NCI-H1092 (cell line): ENCODE measurements at places on chromosomes 6 and 20.

- no peak for DNase-seq
Observed at GRCh38 chr6:42714098-42714761, 8.2 kb downstream of the PRPH2 start.

GRCh38 chr20:22698259-22698842, 114.0 kb upstream of the FOXA2 start:
- DNase-seq, result no peak

DNA sequence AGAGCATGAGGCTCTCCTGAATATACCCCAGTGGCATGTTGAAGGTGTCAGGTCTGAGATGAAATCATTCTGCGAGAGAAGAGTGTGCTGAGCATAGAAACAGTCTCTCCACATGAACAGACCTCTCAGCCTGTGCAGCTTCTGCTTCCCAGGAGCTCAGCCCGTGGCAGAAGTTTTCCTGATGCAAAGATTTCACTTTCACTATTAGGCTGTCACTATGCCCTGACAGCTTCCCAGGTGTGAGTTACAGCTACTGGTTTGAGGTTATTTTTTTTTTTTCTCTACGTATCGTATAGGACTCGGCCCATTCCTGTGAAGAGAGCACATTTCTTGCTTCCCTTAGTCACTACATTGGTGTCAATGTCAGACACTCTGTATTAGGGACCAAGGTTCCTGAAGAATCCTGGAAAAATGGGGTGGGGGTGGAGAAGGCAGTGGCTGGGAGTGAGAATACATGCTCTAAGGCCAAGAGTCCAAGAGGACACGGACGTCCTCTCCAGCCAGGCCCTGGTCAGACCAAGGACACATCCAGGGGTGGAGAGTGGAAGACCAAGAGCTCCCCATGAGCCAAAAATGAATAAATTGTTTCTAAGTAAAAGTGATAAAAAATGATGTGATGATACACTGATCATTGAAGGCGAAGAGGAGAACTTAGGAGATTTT, 121.2 kb upstream of the AKAP12 start:
- DNase-seq, result no peak

- no peak for DNase-seq
Observed at GRCh38 chr6:71289802-71290175, 1.2 kb downstream of the OGFRL1 start.

- DNase-seq, result no peak
Observed at GRCh38 chr6:340186-340955, 48.1 kb downstream of the DUSP22 start.

GRCh38 chr20:3183896-3184612, 10.7 kb upstream of the LZTS3 start:
- no peak for DNase-seq

GRCh38 chr6:2141644-2142290, 103.6 kb downstream of the GMDS start:
- DNase-seq, result no peak

- DNase-seq, result no peak
Observed at GRCh38 chr6:138025528-138025978, 81.7 kb downstream of the PERP start.

DNA sequence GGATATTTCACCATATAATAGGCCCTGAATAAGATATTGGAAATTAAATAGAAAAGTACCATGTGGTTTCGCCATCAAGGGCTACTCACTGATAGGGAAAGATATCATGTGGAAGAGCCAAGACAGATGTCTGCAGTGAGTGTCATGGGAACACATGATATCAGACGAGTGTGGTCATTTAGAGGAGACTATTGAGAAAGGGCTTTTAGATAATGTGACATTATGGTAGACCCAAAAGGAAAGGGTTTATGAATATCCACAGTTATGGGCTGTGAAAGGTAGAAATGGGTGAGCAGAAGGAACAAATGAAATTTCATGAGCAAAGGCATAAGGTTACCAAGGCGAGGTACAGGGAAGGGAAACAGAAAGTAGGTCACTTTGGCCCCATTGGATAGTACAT, 182.3 kb upstream of the PRSS16 start:
- DNase-seq, result no peak

- no peak for DNase-seq
Observed at GRCh38 chr6:166646716-166647115, 19.7 kb upstream of the RPS6KA2 start.

GRCh38 chr20:18267815-18268214, 20.5 kb upstream of the ZNF133 start:
- DNase-seq, result no peak

DNA sequence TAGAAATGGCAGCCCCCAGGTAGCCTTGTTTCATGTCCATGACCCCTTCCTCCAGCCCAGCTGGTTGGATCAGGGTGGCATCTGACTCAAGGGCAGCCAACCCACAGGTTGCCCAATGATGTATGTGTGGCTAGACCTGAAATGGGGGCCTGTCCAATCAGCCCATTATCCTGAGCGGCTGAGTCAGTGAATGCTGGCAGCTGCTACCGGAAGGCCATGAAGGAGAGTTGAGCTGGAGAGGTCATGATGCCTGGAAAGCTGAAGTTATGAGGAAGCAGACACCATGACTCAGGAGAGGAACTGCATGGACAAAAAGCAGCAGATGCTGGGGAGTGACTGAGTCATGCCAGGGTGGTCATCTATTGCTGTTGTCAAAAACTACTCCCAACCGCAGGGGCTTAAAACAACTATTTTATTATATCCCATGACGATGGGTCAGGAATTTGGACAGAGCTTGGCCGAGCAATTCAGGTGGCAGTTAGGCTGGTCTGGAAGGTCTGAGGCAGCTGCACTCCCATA, 67.3 kb downstream of the MDGA1 start:
- DNase-seq, result no peak

- no peak for DNase-seq
Observed at GRCh38 chr6:55566036-55566710, 12.8 kb downstream of the HMGCLL1 start.

DNA sequence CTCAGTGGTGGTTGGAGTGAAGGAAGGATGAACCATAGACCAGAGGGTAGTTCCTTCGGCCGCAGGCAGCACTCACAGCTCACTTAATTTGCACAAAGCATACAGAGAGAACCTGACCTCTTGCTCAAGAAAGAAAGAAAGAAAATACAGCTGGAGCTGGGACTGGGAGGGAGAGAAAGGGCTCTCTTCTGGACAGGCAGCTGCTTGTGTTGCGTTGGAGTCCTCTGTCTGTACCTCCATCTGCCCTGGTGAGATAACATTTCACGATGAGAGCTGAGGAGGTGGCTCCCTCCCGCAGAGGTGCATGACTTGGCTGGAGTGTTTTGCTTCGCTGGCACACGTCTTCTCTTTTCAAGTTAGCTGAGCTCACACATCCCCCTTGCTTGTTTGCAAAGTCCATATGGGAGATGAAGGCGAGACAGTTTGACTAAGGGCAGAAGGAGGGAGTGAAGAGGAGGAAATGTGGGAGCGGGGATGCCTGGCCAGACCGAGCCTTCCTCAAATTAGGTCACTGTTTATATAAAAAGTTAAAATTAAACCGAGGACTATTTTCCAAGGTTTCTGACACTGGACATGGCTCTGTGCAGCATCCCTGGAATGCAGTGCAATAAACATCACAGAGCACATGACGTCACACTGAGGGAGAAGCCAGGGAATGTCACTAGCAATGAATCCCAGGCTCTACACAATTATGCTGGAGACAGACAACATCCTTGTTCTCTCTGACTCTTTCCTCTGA, 359.4 kb downstream of the CD83 start:
- DNase-seq, result no peak

GRCh38 chr6:45163952-45164766, 164.0 kb upstream of the RUNX2 start:
- DNase-seq, result no peak

- no peak for DNase-seq
Observed at GRCh38 chr6:108627692-108628550, 67.2 kb downstream of the FOXO3 start.

DNA sequence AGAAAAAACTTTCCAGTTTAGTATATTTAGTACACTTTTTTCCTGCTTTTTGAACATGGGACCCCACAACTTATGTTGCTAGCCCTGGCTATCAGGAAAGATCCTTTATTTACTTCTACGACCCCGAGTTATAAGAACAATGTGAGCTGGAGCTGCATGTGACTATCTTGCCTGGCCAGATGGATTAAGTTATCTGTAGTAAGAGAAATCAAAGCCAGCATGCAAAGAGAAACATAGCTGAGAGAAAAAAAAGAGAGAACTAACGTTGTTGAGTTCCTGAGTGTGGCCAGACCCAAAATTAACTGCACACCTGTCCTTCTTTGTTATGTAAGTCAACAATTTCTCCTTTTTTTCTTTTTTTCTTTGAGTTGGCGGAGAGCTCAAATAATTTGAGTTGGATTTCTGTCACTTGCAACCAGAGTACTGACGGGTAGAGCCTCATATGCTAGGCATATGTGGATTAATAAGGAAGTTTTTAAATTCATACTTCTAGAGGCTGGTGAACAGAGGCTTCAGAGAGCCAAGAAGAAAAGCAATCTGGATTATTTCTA, 219.5 kb downstream of the HACE1 start:
- DNase-seq, result no peak

DNA sequence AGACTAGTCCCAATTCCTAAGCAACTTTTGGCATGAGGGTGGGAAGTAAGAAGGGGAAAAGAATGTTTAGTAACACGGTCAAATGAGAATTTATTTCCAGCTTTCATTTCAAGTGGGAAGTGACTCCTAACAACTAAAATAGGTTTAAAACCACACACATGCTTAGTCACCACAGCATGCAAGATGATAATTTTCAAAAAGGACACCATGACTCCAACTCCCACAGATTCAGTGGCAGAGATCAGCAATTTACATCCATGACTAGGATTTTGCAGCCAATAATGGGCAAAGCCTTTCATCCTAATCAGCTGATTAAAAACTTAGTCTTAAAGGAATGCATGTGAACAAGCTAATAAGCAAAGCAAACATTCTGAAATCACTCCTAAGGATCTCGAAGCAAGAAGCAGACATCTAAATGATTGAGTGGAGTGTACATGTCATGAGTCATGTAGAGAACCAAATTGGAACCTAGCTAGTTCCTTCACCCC, 48.1 kb upstream of the GCLC start:
- DNase-seq, result no peak

DNA sequence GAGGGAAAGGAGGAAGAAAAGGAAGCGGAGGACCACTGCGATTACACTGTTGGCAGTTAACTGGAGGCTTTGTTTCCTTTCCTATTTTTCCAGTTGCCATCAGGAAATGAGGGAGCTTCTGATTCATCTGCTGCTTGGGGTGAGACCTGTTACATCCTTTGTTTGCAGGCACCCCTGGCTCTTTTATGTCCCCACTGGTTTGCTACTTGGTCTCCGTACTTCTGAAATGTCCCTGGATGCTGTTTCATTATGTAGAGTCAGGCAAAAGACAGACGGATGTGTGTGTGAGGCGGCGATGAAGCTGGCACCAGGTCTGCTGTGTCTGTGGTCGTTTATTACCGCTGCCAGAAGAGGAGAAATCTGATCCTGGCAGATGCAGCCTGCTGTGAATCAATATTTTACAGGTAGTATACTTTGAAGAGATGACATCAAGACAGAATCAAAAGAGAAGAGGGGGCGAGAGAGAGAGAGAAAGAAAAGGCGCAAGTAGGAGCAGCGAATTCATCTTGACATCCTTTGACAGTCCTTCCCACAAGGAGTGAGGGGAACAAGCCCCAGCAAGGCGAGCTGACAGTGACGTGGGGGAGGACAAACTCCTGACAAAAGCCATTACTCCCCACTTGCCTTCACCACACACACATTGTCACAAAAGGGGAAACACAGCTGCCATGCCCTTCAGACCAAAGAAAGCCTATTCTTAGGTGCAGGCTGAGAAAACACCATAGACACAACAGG, 145.9 kb upstream of the FBXL4 start:
- DNase-seq, result peak; percentile 35

- no peak for DNase-seq
Observed at GRCh38 chr6:90217506-90218127, 79.0 kb downstream of the BACH2 start.

- no peak for DNase-seq
Observed at GRCh38 chr20:42646250-42646649, 543.5 kb downstream of the PTPRT start.

DNA sequence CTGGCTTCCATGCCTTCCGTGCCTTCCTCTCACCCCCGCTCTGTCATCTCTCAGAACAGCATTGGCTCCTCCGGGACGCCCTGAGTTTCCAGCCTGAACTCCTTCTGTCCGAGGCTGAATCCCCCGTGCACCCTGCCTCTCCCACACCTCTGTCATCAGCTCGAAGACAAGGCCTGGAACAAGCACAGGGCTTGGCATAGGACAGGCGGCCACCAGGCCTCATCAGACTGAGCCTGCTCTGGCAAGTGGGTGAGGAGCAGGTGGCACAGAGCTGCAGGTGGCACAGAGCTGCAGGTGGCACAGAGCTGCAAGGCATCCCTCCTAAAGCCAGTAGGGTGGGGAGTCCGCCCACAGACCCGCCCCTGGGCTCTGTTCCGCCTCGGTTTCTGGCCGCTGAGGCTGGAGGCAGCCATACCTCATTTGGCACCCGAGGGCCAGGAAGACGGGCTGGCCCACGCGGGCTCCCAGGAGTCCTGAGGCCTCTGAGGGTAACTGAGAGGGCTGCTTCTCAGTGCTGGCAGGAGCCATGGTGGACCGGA, 60.2 kb downstream of the EZR start:
- peak; percentile 62 for DNase-seq

DNA sequence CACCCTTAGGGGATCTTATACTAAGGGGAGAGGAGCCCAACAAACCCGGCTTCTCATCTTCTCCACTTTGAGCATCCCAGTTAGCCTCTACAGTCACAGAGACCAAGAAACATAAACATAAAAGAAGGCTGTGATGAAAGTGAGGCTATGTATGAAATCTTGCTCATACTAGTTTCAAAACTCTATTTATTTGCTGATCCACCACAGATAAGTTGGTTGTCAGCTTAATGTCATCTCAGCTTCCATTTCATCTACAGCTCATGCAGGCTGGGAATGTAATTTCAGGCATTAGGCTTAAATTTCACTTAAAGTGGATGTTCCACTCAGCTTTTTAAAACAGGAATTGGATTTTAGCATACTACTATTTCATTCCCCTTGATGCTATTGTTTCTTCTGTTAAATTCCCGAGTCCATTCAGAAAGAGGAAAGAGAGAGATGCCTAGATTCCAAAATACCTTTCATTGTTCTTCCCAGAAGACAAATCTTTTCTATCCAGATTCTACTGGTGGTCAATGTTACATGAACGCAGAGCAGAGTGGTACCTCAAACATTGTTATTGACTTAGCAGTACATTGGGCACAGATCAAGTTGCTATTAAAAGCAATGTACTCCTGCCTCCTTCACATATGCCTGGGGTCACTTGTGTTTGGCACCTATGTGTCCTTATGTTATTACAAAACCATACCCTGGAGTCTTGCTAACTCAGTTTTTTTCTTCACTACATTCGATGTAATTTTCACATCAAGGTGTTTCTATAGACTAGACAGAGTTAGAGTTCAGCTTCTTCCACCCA, 149.0 kb downstream of the HACE1 start:
- peak; percentile 3 for DNase-seq
